Fibroblast of villous mesenchyme (primary cell): ENCODE measurements at places on chromosomes 3 and 15. TPM values are rescaled to one million over a fixed set of nuclear protein-coding genes. Genes with fewer than 3 reads are reported as not detected.

Gene CYP8B1
- not detected in 2 replicates for total RNA-seq

Gene PLS1
- 1.6 and 3.0 TPM in 2 replicates for total RNA-seq

Gene ROPN1B
- total RNA-seq, result 0.43 TPM in 1 of 2 replicates, not detected in the other

Gene ACTR8
- 29.3 and 38.0 TPM in 2 replicates for total RNA-seq

Gene MEIS2
- 40.9 and 73.0 TPM in 2 replicates for total RNA-seq

Gene CIB2
- total RNA-seq, result 4.8 and 11.7 TPM in 2 replicates

Gene MORC1
- total RNA-seq, result not detected in 2 replicates

Gene RPUSD3
- total RNA-seq, result 28.3 and 31.1 TPM in 2 replicates

Gene ZBTB20
- total RNA-seq, result 22.9 and 28.1 TPM in 2 replicates

Gene RSRC1
- total RNA-seq, result 29.6 and 43.6 TPM in 2 replicates

Gene KIF7
- 12.2 and 13.4 TPM in 2 replicates for total RNA-seq

GRCh38 chr3:5499404-5499803 is 311.9 kb downstream of the EDEM1 start:
- DNase-seq, result no peak

DNA sequence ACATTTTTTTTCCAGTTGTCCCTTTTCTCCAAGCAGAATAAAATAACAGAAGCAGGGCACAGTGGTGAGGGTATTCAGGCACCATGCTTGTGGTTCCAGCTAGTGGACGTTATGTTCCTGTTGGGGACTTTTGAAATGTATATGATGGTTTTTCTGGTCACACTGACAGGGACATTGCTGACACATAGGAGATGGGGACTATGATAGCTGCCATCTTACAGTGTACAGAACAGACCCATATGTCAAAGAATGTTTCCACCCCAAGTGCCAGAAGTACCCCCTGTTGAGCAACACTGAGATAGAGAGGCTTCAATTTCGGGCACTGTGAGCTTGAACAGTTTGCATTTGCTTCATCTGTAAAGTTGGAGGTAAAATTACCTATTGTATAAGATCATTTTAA is 38.6 kb downstream of the MCTP2 start:
- DNase-seq, result no peak

DNA sequence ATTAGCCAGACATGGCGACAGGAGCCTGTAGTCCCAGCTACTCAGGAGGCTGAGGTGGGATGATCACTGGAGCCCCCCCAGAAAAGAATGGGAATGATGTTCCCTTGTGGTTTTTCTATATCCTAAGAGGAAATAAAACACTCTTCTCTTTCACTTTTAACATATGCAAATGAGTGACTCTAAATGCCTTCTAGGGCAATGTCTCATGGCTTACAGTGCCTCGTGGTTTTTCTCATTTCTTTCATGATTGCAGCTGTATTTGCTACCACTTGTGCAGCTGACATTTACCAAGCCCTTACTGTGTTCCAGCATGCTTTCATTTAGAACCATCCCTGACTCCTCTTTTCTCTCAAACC is 26.4 kb downstream of the STOML1 start:
- peak; percentile 70 for DNase-seq

DNA sequence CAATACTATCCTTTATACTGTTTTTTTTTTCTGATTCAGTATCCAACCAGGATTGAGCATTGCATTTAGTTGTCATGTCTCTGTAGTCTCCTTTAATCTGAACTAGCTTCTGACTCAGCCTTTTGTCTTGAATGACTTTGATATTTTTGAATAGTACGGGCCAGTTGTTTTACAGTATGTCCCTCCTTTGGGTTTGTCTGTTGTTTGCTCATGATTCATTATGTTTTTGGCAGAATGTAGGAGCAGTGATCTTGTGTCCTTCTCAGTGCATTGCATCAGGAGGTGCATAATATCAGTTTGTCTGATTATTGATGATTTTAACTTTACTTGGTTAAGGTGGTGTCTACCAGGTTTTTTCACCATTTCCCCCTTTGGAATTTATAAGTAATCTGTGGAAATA is 20.5 kb downstream of the EXOG start:
- DNase-seq, result no peak

- peak; percentile 98 for DNase-seq
Measured at GRCh38 chr3:45105855-45106671, 40.1 kb downstream of the CDCP1 start.

DNA sequence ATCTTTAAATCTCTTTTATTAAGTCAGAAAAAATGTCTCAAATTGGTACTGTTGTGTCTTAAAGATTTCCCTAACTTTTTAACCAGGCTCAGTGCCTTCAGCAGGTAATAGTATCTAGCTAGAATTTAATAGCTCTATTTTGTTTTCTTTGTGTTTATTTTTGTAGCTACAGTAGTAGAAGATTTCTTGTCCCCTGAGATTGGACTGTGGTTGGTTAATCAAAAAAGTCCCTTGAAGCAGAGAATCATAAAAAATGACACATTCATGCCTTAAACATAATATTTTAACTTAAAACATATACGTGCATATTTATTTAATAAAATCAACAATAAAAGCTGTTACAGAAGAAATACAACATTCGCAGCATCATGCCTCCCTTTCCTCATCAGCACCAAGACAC is 102.8 kb downstream of the EEFSEC start:
- DNase-seq, result no peak

- DNase-seq, result peak; percentile 4
Measured at GRCh38 chr15:33211176-33211808, 16.8 kb upstream of the FMN1 start.

DNA sequence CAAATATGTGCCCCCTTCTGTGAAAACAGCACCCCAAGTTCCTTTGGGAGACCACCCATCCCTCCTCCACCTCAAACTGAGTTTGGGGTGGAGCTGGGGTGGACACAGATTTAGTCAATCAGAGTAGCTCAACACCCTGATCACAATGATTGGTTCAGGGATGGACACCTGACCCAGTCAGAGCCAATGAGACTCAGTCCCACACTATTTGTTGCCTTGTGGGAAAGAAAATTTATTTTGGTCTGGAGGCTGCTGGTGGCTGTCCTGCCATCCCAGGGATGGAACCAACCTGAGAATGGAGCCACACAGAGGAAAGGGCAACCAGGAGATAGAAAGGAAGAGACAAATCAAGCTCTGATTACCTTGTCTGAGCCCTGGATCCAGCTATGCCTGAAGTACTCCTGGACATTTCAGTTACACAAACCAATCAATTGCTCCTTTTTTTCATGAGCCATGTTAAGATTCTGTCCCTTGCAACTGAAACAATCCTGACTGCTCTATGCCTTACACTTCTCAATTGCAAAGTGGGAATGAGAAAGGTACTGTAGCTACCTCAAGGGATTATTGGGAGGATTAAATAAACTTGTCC is 10.6 kb downstream of the DNASE1L3 start:
- DNase-seq, result no peak

DNA sequence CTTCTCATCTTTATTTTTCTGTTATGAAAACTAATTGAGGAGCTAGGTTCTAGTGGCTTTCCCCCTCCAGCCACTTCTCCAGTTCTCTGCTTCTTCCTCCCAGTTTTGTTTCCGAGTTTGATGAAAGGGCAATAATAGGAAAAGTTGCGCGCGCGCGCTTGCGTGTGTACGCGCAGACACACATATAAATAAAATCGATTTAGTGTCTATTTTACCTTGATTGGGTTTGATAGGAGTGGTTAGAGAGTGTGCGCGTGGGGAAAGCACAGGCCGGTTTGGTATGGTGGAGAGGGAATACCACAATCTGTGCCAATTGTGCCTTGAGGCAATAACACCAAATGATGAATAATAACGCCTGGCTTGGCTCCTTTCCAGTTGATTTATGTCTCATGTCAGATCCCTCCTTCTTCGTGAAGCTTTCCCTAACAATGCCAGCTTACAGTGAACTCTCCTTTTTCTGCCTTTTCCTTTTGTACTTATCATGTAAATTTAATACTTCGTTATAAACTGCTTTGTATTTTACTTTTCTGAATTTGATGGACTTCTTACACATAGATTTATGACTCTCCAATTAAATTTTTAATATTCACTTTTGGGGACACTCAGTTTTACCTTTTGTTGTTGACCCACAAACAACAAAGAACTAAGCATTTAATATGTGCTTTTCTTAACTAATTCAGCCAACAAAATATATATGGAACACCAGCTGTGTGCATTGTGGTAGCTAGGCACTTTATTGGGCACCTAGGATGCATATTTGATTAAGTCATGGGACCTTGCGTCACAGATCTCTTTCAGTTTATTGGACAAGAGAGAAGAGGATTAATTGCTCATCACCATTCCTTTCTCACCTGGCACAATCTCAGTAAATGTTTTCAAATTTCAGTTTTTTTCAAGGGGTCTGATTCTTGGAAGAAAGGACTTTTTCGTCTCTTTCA is 1.7 kb downstream of the TIPARP start:
- DNase-seq, result peak; percentile 79

DNA sequence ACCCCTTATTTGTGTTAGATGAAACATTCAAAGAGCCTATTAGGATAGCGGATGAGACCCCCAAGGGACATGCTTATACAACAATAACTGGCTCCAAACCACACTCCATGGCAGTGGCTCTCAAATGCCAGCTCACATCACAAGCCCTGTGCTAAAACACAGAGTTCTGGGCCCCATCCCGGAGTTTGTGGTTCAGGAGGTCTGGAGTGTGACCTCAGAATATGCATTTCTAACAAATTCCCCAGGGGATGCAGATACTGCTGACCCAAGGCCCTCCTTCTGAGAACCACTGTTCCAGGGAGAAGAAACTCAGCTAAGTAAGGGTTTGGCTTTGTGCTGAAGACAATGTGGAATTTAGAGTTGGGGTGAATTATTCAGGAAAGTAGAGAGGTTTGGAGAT is 3.6 kb downstream of the CCRL2 start:
- no peak for DNase-seq

GRCh38 chr3:141306922-141307321 is 61.4 kb upstream of the ZBTB38 start:
- DNase-seq, result no peak

DNA sequence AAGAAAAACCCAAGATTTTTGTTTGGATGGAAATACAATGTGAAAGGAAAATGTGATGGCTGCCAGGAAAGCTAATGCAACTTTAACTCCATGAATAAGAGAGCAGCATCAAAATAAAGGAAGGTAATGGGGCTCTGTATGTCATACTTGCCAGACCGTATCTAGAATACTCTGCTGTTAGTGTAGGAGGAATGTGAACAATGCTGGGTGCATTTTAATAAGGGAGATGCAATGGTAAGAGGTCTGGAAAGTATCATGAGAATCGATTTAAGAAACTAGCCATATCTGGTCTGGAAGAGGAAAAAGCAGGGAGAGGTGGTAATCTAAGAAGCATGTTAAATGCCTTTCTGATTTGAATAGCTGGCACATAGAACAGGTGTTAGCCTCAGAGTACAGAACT is 239.6 kb downstream of the GBE1 start:
- no peak for DNase-seq

- no peak for DNase-seq
Measured at GRCh38 chr3:197554196-197554561, 1.6 kb downstream of the BDH1 start.

DNA sequence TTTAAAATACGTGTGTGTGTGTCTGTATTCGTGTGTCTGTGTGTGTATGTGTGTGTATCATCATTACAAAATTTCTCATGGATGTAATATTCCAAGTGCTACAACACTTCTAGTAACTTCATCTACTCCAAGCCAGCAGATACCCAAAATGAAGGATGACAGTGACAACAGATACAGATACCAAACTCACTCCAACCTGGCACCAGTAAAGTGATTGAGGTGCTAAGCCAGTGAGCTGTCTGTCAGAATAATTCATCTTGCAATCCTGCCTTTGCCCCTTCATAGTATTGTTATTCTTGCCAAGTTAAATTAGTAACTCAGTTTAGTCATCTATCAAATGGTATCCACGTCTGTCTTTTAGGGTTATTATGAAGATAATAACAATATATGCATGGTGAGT is 58.1 kb downstream of the PLOD2 start:
- DNase-seq, result no peak
